Activated effector memory CD4-positive, alpha-beta T cell treated with Interleukin-2 at 50 U/mL for 16 hours (primary cell): ENCODE measurements at places on chromosomes 4 and X.

GRCh38 chr4:184238072-184238745 lies 20.5 kb upstream of the ENPP6 start:
- DNase-seq = no peak

- no peak for DNase-seq
Measured at GRCh38 chrX:2462780-2463179, 38.0 kb downstream of the DHRSX start.

DNA sequence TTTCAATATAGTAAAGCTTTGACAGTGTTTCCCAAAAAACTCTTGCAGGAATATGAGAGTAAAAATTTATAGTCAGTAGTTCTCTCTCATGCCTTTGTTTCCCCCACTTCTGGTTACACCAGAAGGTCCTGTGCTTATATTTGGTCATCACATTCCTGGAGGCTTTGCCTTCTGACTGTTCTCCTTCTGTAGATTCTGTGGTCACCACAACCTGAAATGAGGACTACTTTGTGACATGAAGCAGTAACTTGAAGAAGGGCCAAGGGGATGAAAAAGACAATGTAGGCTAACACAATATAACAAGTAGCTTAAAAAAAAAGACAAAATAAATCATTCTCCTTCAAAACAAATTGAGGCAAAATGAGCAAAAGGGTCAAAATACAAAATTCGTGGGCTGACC lies 366.2 kb upstream of the NR3C2 start:
- DNase-seq = no peak

DNA sequence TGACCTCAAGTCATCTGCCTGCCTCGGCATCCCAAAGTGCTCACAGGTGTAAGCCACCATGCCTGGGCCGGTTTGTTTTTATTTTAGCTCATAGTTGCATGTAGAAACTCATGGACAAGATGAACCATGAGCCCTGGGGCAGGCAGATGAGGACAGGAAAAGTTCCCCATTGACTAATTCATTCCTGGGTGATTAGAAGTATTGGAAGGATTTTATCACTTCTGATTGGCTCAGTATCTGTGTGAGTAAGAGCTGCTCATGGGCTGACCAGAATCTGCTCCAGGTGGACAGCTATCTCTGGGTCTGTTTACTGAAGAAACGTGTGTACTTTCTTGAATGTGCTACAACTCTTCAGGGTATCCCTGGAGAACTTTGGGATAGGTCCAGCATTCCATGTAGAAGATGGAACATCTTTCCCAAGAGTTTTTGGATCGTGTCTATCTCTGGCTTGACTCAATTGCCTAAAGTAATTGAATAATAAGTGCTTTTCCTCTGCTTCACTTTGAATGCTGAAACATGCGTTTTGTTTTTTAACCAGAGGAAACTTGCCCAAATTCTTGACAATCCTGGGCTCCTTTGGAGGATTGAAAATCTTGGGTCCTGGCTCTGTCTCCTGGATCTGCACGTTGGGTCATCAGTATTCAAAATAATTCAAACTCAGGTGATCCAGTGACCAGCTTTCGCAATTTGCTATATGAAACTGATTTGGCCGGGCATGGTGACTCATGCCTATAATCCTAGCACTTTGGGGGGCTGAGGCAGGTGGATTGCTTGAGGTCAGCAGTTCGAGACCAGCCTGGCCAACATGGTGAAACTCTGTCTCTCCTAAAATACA lies 88.6 kb upstream of the DHRSX start:
- DNase-seq = no peak

DNA sequence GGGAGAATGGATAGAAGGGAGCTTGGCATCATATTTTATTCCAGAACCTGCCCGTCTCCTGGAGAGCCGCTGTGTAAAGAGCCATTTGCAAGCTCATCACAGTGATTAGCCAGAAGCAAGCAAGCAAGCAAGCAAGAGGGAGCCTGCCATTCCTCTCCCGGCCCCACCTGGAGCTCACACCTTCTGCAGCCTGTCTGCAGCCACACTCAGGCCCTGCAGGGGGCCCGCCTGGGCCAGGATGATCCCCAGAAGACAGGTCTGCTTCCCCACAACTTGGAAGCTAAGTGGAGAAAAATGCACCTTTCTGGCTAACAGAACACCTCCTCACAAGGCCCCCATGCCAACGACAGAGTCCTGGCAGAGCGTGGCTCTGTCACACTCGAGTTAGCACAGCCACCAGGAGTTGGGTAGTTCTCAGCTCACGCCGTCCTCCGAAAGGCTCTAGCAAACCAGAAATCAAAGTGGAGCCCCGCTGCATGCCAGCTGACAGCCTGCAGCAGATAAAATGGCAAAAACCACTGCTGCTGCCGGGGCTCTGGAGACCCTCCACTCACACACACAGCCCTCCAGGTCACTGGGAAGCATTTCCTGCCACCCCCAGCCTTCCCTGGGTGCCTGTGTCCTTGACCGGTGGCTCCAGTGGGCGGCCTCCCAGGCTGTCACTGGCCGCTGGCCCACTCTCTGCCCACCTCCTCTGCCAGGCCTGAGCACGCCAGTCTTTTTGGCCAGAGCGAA lies 54.9 kb downstream of the DCTD start:
- DNase-seq = no peak

DNA sequence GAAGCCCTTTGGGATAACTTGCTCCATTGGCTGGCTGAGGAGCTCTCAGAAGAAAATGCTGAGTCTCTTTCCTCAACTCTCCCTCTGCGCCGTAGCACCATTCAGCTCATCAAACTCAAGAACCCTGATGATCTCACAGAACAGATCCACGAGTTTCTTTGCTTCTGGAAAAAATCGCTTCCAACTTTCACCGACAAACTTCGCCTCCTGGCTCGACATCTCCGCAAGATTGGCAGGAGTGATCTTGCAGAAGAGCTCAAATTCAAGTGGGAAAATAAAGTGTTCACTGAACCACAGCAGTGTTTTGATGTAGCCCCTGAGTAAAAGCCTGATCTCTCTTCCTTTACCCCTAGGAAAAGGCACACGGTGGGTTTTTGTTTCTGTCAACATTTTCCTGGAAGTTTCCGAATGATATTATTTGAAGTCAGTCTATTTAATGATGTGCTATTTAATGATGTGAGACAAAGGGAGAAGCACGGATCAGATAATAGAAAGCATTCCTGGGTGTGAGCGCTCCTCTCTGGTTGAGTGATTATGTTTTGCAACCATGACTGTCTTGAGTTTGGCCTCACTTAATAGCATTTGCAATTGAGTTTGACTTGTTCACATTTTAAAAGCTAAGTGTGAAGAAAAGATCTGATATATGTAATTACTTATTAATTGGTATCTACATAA lies 62.2 kb downstream of the DTHD1 start:
- DNase-seq = no peak

DNA sequence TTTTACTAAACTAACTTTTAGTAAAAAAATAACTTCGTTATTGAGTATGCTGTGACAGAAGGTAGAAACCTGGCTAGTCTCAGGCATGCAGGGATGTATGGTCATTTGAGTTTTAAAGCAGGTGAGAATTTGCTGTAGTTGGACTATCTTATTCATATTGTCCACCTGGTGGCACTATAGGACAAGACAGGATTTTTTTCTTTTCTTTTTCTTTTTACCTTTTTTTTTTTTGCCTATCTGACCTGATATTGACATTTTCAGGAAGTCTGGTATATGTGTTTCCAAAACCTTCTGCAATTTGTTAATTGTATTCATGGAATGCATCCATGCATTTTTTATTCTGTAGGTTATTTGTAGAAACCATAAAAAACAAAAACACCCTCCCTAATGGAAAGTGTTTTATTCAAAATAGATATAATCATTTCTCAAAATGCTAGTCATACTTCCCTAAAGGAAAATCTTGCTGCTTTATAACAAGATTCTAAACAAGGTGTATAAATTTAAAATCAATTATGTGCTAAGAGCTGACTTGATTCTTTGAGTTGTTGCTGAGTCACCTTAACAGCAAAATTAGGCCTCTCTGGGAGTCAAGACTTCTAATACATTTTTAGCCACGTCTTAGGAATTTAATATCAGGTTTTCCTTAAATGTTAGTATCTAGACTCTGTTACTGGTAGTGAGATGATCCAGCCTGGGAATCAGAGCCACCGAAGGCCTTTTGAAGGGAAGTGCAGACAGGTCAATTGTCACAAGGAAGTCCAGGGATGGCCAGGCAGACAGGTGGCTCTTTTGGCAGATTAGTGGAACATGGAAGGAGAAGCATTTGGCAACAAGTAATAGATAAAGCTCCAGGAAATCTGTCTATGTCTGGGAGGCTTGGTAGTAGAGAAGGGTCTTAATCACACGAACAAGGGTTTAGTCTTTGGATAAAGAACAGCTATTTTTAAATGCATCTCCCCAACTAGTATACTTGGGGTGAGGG lies 201.3 kb upstream of the GNPDA2 start:
- no peak for DNase-seq

GRCh38 chr4:1373892-1374705 lies 27.1 kb downstream of the UVSSA start:
- no peak for DNase-seq

GRCh38 chrX:154123241-154124219 lies 20.5 kb upstream of the OPN1LW start:
- peak; percentile 9 for DNase-seq

GRCh38 chr4:145299380-145300076 lies 119.1 kb upstream of the OTUD4 start:
- no peak for DNase-seq

DNA sequence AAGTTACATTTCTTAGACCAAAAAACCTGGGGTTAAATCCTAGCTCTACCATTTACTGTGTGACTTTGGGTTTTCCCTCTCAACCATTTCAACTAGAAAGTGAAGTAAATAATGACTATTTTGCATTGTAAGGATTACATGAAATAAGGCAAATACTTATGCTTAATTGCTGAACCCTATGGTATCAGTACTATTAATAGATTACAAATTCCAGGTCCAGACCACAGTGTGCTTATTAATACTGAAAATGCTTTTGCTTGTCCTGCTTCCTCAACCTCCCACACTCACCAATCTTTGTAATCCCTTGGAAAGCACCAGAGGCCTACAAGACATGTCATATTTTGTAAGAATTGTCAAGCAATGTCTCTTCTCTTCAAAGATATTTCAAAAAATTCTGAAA lies 456.5 kb downstream of the SPOCK3 start:
- no peak for DNase-seq

GRCh38 chrX:14798805-14799397 lies 74.0 kb downstream of the FANCB start:
- no peak for DNase-seq

GRCh38 chr4:145815027-145815612 lies 123.5 kb downstream of the ZNF827 start:
- no peak for DNase-seq

GRCh38 chr4:122017296-122017695 lies 65.4 kb upstream of the TRPC3 start:
- no peak for DNase-seq

GRCh38 chr4:38050560-38051350 lies 90.6 kb downstream of the PTTG2 start:
- DNase-seq = no peak

DNA sequence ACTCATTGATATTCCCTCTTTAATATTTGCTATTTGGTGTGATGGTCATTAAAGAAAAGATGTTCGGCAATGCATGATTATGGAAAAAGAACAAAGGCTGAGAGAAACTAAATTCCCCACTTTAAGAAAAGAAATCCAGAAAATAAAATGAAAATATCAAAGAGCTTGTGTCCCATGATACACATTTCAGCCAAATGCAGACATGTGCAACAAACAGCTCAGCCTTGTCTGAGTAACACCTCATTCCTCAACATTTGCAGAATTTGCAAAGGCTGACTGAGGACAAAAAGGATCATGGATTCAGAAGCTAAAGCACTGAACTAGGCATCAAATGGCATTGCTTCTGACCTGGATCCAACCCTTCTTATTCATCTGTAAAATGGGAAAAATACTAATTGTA lies 281.0 kb downstream of the RAB28 start:
- no peak for DNase-seq

DNA sequence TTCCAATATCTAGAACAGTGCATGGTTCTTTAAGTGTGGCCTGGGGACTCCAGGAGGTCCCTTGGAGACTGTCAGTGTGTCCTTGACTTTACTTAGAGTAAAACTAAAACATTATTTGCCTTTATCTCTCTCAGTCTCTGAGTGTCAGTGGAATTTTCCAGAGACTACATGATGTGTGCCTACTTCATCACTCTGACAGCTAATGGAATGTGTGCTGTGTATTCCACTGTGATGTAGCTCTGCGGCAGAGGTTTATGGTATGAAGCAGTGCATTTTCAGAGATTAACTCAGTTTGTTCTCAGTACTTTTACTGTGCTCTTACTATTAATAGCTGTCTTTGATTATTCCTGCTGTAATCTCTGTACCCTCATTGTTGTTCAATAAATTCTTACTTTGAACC lies 85.6 kb downstream of the MANBA start:
- no peak for DNase-seq

DNA sequence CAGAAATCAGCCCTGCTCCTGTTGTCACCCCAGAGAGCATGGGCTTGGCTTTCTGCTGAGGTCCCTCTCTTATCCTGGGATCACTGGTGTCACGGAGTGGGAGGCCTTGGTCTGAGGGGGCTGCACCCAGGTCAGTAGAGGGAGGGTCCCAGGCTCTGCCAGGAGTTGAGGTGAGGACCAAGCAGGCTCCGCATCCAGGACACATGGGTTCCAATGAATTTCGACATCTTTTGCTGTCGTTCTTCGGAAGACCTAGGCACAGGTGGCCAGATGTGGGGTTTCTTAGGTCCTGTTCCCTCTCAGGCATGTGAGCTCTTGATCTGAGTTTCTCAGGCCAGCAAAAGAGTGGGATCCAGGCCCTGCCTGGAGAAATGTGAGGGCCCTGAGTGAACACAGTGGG lies 10.0 kb downstream of the MAGEA4 start:
- no peak for DNase-seq

- DNase-seq = no peak
Measured at GRCh38 chr4:144355811-144356757, 215.6 kb upstream of the GYPA start.

DNA sequence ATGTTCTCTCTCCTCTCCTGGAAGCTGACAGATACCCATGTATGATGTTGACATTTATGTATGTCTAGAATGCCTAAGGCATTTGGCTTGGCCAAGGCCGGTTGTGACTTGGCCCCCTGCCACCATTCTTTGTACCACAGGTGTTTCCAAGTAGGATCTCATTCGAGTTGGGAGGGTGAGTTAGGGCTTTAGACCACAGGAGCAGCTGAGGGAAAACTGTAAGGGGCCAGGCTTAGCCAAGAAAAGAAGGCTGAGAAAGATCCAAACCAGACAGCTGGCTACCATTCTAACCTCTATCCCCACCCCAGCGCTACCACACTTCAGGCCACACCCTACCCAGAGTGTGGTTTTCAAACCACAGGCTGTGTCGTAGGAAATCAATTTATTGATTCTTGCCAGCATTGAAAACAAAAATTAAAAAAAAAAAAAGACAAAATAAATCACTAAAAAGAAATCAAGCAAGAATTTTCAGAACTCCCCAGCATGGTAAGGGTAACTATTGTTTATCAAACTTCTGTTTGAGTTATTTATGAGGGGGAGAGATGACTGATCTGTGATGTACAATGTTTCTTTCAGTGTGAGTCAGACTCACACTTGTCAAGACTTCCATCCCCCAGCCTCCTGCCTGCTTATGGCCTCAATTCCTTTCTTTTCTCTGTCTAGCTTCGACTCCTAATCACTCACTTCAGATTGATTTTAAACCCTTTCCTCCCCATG lies 9.9 kb downstream of the TMSB4X start:
- no peak for DNase-seq
